CD4-positive, alpha-beta T cell (primary cell): ENCODE measurements at places on chromosomes 6 and 20. TPM values are rescaled to one million over a fixed set of nuclear protein-coding genes. Genes with fewer than 3 reads are reported as not detected.

CNKSR3 gene
- 0.14 TPM for total RNA-seq

- no peak overlapping the region for H3K4me3 ChIP-seq
- H3K4me1 ChIP-seq = peaks cover 4% of the 10 kb centered on the region
- no peaks in the 10 kb centered on the region for H3K36me3 ChIP-seq
- no peak overlapping the region for H3K27ac ChIP-seq
Measured at GRCh38 chr6:150638267-150638666, 38.6 kb downstream of the PLEKHG1 start.

DNA sequence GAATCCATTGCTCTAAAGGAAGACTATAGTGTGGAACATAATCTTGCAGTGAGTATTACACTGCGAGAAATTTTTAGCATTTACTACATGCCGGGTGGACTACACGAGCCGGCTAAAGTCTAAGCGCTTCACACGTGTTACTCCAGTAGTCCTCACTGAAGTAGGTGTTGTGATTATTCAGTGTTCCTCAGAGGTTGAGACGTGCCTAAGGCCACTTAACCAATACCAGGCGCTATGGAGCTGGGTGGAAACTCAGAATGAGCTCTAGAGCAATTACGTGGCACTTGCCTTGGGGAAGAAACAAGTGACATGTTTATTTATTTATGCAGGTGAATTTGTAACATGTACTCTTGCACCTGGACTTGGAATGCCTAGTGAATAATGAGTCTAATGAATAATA, 46.4 kb downstream of the SASH1 start:
- no peaks in the 10 kb centered on the region for H3K4me1 ChIP-seq
- H3K27me3 ChIP-seq = no peaks in the 10 kb centered on the region

DNA sequence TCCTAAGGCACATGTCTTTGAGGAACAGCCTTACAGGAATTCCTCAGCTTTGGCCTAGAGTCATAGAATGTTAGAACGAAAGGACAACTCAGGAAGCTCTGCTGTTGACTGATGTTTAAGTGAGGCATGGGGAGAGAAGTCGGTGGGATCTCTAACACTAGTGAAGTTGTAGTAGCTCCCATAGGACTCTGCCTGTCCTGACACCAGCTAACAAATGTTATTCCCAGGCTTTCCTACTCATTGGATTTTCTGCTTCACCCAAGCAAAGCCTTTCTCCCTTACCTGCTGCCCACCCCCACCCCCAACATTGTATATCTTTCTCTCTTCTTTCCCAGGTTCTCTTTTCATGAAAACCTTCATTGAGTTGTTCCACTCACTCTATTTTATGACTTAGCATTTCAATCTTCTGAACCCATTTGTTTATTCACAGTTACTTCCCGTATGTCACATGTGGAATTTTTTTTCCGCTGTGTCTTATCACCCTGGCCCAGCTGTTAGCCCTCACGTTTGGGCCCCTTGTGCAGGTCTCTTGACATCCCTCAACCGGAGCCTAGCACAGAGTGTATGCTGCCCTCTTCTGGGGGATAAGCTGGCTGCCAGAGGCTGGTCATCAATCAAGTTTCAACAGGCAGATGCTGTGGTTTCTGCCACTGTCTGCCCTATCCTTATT, 39.2 kb upstream of the RNF8 start:
- no peaks in the 10 kb centered on the region for H3K4me1 ChIP-seq
- H3K4me3 ChIP-seq = no peak overlapping the region
- H3K36me3 ChIP-seq = peaks cover 66% of the 10 kb centered on the region
- no peaks in the 10 kb centered on the region for H3K27me3 ChIP-seq

KCNS1 gene
- total RNA-seq = not detected

CYP24A1 gene
- total RNA-seq = 1.0 TPM

DNA sequence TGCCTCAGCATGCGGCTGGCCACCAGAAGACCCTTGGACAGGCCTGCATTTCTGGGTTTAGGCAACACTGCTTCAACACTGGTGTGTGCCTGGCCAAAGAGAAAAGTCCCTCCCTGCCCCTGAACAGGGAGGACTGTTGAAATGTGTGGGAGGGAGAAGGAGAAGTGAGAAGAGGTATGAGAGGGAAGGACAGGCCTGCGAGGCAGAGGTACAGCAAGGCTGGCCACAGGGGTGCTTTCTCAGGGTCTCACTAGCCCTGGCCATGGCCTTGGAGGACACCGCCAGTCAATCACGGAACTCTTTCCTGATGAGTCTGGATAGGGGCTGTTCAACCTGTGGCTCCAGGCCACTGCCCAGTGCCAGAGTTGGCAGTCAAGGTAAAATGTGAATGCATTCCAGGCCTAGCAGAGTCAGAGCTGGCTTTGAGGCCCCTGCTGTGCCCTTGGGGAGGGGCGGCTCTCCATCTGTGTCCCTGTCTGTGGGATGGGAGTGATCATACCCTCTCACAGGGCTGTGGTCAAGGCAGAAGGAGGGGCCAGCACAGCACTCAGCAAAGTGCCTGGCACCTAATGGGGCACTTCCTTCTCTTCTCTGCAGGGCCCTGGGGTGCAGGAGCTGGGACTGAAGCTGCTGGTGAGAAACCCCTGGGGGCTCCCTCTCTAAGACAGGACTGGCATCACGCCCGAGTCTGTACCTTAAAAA, 43.2 kb upstream of the CDH22 start:
- H3K27ac ChIP-seq = no peak overlapping the region
- H3K27me3 ChIP-seq = no peaks in the 10 kb centered on the region
- no peak for DNase-seq
- H3K4me1 ChIP-seq = peaks cover 21% of the 10 kb centered on the region

GRCh38 chr6:13523826-13524622, 36.6 kb upstream of the GFOD1 start:
- no peaks in the 10 kb centered on the region for H3K27me3 ChIP-seq
- DNase-seq = no peak
- peaks cover 11% of the 10 kb centered on the region for H3K4me1 ChIP-seq
- no peak overlapping the region for H3K4me3 ChIP-seq
- no peak overlapping the region for H3K27ac ChIP-seq
- no peaks in the 10 kb centered on the region for H3K36me3 ChIP-seq

DNA sequence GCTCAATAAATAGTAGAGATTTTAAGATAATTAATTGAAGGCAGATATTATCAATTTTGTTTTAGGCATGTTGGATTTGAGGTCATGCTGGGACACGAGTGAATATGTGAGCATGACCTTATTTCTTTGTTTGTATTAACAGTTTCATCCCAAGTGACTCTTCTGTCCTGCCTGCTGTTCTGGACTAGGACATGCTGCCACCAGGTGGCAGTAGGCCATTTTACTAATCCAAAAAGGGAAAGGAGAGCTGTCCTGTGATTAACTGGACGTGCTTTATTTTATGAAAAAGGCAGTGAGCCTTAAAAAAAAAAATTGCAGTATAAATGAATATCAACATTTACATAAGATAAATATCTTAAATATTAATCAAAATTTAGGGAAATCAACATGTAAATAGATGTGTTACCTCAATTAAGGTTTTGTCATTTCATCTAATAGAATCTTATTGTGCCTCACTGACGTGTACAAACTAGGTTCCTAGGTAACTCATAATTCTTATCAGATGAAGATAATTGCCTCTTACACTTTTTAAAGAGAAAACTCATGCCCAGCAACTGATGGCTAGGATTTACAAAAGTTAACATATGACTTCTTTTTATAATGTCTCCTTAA, 49.8 kb downstream of the FRK start:
- no peak overlapping the region for H3K4me3 ChIP-seq
- H3K27ac ChIP-seq = no peak overlapping the region
- peaks cover 3% of the 10 kb centered on the region for H3K27me3 ChIP-seq
- no peaks in the 10 kb centered on the region for H3K36me3 ChIP-seq
- no peaks in the 10 kb centered on the region for H3K4me1 ChIP-seq

DNA sequence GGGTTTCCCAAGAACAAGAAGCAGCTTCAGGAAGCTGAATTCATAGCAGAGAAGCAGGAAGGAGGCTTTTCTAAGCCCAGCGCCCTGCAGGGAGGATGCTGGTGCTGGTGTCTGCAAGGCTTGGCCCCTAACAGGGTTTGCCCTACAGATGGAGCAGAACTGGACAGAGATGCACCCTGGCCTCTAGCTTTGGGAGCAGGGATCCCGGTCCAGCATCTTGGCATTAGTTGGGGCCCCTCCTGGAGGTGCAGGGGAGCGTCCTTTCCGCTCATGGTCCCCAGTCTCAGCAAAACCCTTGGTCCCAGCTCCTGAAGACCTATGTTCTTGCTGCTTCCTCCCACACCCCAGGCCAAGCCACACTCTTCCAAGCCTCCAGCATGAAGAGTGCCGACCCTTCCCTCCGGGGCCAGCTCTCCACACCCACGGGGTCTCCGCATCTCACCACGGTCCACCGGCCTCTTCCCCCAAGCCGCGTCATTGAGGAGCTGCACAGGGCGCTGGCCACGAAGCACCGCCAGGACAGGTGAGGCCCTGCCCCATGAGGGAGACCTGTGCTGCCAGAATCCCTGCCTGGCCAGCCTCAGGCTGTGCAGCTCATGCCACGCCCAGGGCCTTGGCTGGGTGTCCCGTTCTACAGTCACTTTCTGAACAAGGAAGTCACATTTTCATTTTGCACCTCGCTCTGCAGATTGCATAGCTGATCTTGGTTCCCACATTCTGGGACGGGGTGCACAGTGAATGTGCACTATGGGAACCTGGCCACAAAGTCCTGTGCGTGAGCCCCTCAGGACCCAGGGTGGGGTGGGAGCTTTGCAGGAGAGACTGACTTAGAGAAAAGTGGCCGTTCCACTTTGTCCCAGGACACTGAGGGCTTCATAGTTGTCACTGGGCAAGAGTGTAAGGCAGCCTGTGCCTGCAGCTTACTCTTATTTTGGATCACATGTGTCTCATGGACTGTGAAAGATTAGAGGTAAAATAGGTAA, 160.2 kb downstream of the SYCP2 start:
- H3K27ac ChIP-seq = no peak overlapping the region
- no peaks in the 10 kb centered on the region for H3K27me3 ChIP-seq
- H3K4me1 ChIP-seq = no peaks in the 10 kb centered on the region
- no peak overlapping the region for H3K4me3 ChIP-seq

- H3K36me3 ChIP-seq = peaks cover 20% of the 10 kb centered on the region
- H3K27me3 ChIP-seq = no peaks in the 10 kb centered on the region
- no peak overlapping the region for H3K27ac ChIP-seq
- no peaks in the 10 kb centered on the region for H3K4me1 ChIP-seq
Measured at GRCh38 chr20:5967469-5967868, 17.0 kb downstream of the MCM8 start.

- no peak for DNase-seq
- no peaks in the 10 kb centered on the region for H3K36me3 ChIP-seq
- no peaks in the 10 kb centered on the region for H3K4me1 ChIP-seq
- no peak overlapping the region for H3K4me3 ChIP-seq
Measured at GRCh38 chr6:79605968-79606764, 25.0 kb upstream of the SH3BGRL2 start.

PERP gene
- total RNA-seq = 1.4 TPM

DNA sequence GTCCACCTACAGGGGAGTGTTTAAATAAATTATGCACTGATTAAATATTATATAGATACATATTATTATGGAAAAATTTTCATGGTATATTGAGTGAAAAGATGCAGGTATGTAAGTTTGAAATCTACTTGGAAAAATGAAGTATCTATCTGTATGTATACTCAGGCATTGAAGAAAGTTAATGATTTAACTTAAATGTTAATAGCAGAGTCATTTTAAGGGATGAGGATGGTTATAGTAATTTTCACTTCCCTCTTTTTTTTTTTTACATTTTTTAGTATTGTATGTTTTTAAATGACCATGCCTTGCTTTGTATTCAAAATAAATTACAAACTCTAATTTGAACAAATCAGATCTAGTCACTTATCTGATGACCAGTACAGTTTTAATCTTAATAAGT, 43.2 kb upstream of the NOTCH4 start:
- H3K27me3 ChIP-seq = no peaks in the 10 kb centered on the region
- no peak for DNase-seq
- no peak overlapping the region for H3K4me3 ChIP-seq
- H3K36me3 ChIP-seq = no peaks in the 10 kb centered on the region
- no peak overlapping the region for H3K27ac ChIP-seq

- no peaks in the 10 kb centered on the region for H3K27me3 ChIP-seq
- DNase-seq = no peak
- no peaks in the 10 kb centered on the region for H3K4me1 ChIP-seq
- no peak overlapping the region for H3K4me3 ChIP-seq
- H3K36me3 ChIP-seq = no peaks in the 10 kb centered on the region
Measured at GRCh38 chr6:71444222-71444621, 155.6 kb downstream of the OGFRL1 start.

DNA sequence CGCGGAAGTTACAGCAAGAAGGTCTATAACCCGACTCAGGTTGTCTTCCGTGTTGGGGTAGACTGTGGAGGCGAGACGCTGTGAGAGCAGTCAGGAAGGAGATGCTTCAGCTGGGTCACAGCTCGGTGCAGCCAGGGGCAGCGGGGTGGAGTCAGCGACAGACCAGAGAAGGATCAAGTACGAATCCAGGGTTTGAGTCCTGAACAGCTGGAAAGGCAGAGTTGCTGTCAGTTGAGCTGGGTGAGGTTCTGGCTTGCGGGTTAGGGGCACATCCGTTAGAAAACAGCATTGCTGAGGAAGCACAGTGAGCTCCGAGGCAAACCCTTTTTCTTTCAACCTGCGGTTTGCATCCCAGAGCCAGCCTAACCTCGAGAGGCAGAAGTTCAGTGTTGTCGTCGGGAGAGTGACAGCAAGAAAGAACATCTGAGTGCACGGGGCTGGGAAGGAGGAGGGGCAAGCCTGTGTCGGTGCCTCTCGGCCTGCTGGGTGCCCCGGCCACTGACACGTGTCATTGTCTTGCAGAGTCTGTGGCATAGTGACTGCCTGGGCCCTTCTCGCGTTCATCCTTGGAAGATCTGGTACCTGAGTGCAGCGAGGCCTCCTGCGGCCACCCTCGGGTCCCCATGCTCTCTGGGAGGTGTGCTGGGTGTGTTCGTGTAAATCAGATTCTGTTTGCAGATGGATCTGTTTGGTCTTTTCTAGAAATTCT, 20.0 kb downstream of the PNLDC1 start:
- peak; percentile 57 for DNase-seq
- H3K36me3 ChIP-seq = no peaks in the 10 kb centered on the region
- peak overlapping the region; percentile 33 for H3K27ac ChIP-seq
- H3K4me1 ChIP-seq = peaks cover 24% of the 10 kb centered on the region
- peak overlapping the region; percentile 47 for H3K4me3 ChIP-seq
- H3K27me3 ChIP-seq = no peaks in the 10 kb centered on the region

DNA sequence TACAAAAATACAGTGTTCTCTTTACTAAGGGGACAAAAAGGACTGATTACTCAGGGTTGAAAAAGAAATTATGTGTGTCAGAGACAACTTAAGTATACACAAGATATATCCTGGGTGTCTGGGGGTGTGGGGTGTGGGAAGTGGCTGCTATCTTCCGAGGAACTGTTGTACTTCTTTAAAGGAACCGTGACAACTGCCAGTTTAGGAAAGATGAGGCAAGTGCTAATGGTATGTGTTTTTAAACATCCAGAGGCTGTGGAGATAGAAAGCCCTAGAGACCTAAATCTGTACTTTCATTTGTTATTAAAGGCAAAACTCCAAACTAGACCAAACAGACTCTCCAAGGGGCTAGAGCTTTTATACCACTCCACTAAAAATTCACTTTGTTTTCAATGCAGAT, 95.6 kb downstream of the SNAP25 start:
- no peak for DNase-seq
- H3K4me3 ChIP-seq = no peak overlapping the region
- no peaks in the 10 kb centered on the region for H3K36me3 ChIP-seq
- H3K4me1 ChIP-seq = no peaks in the 10 kb centered on the region

GJA10 gene
- not detected for total RNA-seq

GGT7 gene
- total RNA-seq = 32.6 TPM

VEGFA gene
- total RNA-seq = 3.5 TPM
